ENCODE measurements at places on chromosomes 3 and 15. TPM values are rescaled to one million over a fixed set of nuclear protein-coding genes. Genes with fewer than 3 reads are reported as not detected.
A peak's percentile ranks its signal among the peaks of the same experiment; 100 is the strongest.

DNA sequence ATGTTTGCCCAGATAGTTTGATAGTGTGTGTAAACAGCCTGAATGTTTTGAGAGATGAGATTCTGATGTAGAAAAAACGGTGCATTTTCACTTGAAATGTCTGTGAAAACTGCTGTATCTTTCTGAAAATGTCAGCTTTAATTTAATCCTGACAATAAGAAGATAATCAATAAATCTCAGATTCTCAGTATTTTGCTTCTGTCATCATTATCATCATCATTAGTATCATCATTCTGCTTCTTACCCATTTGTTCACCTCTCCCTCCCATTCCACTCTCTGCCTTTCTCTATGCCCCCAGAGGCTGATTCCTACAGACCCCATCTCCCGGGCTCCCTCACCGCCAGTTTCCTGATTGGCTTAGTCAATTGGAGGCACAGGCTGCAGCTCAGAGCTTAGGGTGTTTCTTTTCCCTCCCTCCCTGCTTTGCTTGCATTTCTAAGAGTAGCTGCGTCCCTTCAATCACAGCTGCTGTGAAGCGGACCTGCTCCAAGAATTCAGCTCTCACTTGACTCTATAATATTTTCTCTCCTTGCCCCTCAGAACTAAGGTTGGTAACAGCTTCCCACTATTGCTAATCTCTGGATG, 8.2 kb upstream of the SNTN start:
- H3K4me1 ChIP-seq = no peaks in the 10 kb centered on the region
- H3K36me3 ChIP-seq = no peaks in the 10 kb centered on the region
- no peak for DNase-seq
- no peak overlapping the region for H3K4me3 ChIP-seq
- H3K27me3 ChIP-seq = no peaks in the 10 kb centered on the region
- H3K27ac ChIP-seq = no peak overlapping the region

DNA sequence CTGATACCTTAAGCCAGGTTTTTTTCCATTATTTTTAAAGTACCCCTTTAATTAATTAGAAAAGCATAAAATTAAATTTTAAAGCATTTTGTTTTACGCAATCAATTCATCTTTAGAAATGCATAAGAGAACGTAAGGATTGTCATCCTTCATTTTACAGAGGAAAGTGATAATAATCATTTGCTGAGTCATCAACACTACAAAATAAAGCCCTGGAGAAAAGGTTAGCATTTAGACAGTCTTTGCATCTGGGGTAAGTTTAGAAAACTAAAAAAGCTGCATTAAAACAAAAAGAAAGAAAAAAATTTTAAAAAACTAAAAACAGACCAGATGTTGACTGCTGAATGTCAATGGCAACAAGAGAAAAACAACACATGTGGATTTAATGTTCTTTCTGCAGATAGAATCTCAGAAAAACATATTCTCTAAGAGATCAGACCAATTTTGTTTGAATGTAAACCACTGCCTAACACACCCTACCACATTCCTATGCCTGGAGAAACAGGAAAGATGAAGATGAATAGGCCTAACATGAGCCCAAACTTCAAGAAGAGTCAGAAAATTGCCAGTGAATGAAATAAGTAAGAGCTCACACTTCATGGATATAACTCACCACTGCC, 59.9 kb downstream of the SUCNR1 start:
- H3K27ac ChIP-seq = no peak overlapping the region
- no peaks in the 10 kb centered on the region for H3K36me3 ChIP-seq
- no peak overlapping the region for H3K4me3 ChIP-seq
- no peak for DNase-seq
- no peaks in the 10 kb centered on the region for H3K27me3 ChIP-seq

- DNase-seq = peak; percentile 80
- H3K4me3 ChIP-seq = no peak overlapping the region
- no peak overlapping the region for H3K27ac ChIP-seq
- peaks cover 8% of the 10 kb centered on the region for H3K4me1 ChIP-seq
These were observed 83.6 kb upstream of the XCR1 start for GRCh38 chr3:46110701-46111493.

- H3K4me3 ChIP-seq = no peak overlapping the region
- H3K27me3 ChIP-seq = no peaks in the 10 kb centered on the region
- DNase-seq = no peak
- no peaks in the 10 kb centered on the region for H3K4me1 ChIP-seq
These were observed 23.9 kb upstream of the ARID3B start for GRCh38 chr15:74517096-74517495.

The PLSCR4 gene
- 34.6 TPM for total RNA-seq

GRCh38 chr15:67097930-67098740, 32.7 kb downstream of the SMAD3 start:
- no peaks in the 10 kb centered on the region for H3K27me3 ChIP-seq
- H3K27ac ChIP-seq = no peak overlapping the region
- H3K4me3 ChIP-seq = no peak overlapping the region
- no peak for DNase-seq
- H3K36me3 ChIP-seq = no peaks in the 10 kb centered on the region
- no peaks in the 10 kb centered on the region for H3K4me1 ChIP-seq

- H3K36me3 ChIP-seq = peaks cover 39% of the 10 kb centered on the region
- H3K27me3 ChIP-seq = no peaks in the 10 kb centered on the region
- H3K4me3 ChIP-seq = no peak overlapping the region
- peaks cover 15% of the 10 kb centered on the region for H3K4me1 ChIP-seq
These were observed 3.7 kb downstream of the NR2F2 start for GRCh38 chr15:96334017-96334704.

The ISL2 gene
- total RNA-seq = not detected

- no peaks in the 10 kb centered on the region for H3K27me3 ChIP-seq
- H3K4me1 ChIP-seq = no peaks in the 10 kb centered on the region
- no peaks in the 10 kb centered on the region for H3K36me3 ChIP-seq
- H3K4me3 ChIP-seq = no peak overlapping the region
- no peak overlapping the region for H3K27ac ChIP-seq
These were observed 144.4 kb downstream of the GMNC start for GRCh38 chr3:190718097-190718496.

The OR5H1 gene
- not detected for total RNA-seq

DNA sequence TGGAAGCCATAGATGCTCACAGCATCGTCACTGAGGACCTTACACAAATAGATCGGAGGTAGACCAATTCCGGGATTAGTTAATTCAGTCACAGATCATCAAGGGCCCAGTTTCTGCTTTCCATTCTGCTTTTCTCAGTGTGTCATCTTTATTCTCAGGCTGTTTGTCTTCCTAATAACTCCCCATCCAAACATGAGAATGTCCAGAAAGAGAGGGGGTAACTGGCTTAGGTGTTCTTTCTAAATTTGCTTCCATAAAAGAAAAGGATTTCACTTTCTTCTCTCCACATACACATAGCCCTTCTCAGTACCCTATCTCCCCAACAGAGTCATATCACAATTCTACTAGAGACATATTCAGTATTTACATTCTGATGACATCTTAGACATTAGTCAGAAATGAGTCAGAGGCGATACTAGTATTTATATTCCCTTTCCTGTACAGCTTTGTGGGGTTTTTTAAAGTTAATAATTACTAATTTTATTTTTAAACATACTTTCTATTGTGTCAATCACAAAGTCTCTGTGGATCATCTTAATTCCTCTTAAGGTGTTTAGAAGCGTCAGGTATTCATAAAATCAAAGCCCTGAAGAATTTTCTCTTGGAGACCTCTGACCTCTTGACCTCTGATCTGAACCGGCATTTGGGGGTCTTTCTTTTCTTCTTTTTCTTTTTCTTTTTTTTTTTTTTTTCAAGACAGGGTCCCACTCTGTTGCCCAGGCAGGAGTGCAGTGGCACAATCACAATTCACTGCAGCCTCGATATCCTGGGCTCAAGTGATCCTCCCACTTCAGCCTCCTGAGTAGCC, 24.3 kb upstream of the IL12A start:
- no peaks in the 10 kb centered on the region for H3K4me1 ChIP-seq
- no peak for DNase-seq
- H3K36me3 ChIP-seq = no peaks in the 10 kb centered on the region
- no peaks in the 10 kb centered on the region for H3K27me3 ChIP-seq
- no peak overlapping the region for H3K27ac ChIP-seq

The CD80 gene
- not detected for total RNA-seq

GRCh38 chr15:80840182-80841130, 61.3 kb downstream of the CEMIP start:
- H3K36me3 ChIP-seq = no peaks in the 10 kb centered on the region
- no peak for DNase-seq
- H3K27ac ChIP-seq = no peak overlapping the region

DNA sequence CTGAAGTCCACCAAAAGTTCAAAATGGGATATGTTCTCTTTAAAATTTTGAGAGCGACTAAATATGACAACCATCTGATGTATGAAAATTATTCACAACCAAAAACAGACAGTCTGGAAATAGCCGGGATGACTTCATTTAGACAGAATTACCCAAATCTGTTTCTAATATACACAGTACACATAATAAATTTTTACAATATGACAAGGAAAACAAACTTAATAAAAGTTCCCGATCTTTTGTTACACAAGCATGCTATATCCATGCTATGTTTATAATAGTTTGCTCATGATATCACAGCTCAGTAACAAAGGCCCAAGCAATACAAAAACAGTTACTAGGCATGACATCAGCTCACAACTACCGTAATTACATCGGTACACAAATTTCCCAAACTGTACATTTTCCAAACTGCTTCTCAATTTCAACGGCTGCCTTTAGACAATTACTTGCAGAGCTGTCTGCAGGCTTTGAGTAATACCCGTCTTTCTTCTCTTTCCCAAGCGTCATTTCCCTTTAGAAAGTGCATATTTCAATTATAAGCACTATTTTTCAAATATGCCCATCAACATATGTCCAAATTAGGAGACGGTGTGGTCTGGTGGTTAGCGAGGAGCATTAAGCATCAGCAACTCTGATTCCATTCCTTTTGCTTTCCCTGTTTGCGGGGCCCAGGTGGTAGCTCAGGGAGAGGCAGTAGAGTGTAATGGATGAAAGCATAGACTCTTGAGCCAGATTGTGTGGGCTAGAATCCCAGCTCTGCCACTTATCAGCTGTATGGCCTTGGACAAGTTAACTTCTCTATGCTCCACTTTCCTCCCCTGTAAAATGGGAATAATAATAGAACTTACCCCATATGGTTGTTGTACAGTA, 481.2 kb downstream of the FOXP1 start:
- DNase-seq = no peak
- no peak overlapping the region for H3K27ac ChIP-seq
- no peaks in the 10 kb centered on the region for H3K36me3 ChIP-seq
- peaks cover 15% of the 10 kb centered on the region for H3K4me1 ChIP-seq
- no peak overlapping the region for H3K4me3 ChIP-seq

DNA sequence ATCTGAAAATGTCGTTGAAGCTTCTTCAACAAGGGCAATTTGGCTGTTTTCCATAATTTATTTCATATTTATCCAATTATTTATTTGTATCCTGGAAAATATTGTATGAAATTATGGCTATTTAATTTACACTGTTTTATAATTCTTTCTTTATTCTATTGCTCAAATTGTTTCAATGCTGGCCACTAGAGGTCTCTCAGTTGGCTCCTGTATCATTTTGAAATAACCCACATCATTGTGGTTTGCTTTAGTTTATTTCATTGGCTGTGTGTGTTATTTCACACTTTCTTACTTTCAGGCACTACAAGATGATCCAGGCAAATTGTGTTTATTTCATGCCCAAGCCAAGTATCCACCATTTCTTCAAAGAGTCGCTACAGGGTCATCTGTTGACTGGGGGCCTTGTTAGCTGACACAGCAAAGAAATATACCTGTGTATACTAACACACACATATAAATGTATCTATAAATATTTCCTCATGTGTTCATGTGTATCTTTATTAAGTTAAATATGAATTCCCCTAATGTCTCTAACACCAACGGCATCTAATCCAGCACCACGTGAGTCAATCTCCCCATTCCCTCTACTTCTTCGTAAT, 86.2 kb downstream of the NPAP1 start:
- H3K4me3 ChIP-seq = no peak overlapping the region
- DNase-seq = no peak
- H3K36me3 ChIP-seq = no peaks in the 10 kb centered on the region
- H3K27ac ChIP-seq = no peak overlapping the region
- H3K27me3 ChIP-seq = no peaks in the 10 kb centered on the region

The EBLN2 gene
- total RNA-seq = 2.9 TPM
